ENCODE measurements at places on chromosomes 5 and 9.

DNA sequence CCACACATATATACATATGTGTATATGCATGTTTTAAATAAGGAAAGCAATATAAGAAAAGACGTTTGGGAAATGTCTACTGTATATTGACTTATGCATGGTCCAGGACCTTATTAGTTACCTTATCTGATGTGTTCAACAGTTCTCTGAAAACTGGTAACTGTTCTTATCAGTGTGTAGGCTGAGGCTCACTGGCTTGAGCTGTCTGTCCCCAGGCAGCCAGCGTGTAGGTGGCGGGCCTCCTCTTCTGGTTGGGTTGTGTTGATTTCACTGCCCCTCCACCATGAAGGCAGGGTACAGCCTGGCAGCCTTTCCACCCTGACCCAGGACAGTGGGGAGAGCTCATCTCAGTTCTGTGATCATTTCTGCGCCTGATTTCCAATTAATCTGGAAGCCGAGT lies 38.7 kb upstream of the SEMA4D start:
- DNase-seq = no peak

GRCh38 chr9:131423171-131423581 lies 29.3 kb downstream of the PRRC2B start:
- no peak for DNase-seq

DNA sequence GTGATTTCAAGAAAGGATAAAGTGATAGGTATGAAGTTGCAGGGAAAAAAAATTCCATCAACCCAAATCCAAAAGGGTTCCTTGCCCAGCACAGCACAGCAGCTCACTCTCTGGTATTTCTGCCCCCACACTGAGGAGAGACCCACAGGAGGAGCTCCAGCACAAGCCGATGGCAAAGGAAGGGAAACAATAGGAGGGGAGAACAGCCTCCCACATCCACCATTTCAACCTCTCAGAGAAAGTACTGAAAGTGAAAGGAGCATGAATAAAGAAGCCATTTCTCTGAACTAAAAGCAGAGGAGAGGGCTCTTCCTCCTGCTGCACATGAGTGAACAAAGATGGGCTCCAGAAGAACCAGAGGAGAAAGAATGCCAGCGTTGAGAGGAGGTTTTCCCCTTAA lies 54.9 kb upstream of the ZSWIM6 start:
- peak; percentile 7 for DNase-seq

DNA sequence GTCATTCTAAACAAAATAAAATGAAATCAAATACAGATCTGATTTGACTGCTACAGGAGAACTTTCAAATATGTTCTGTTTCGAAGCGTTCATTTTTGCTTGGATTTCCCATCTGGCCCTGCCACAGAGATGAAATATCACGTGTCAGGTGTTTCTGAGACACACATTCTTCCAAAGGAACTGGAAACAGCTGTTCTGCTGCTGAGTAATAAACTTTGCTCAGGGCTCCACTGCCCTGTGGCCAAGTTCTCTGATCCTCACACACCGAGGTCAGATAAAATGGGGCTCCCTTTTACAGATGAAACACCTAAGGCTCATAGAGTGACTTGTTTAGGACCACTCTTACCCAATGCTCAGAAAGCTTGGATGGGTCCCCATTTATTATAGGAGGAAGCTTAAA lies 42.5 kb downstream of the FRMPD1 start:
- no peak for DNase-seq

DNA sequence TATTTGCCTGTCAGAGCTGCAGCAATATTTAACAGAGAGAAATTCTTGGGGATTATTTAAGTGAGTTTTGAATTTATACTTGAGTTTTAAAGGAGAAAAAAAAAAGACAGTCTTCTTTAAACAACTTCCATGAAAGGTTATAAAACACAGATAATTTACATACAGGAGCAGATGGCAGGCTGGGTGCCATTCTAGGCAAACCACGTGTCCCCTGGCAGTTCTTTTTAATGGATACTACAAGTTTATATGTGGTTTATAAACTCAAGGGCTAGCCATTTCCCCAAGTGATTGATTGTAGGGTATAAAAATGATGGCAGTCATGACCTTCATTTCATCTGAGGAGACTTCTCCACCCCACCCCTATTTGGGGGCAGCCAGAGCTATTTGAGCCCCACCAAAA lies 166.6 kb downstream of the FSTL4 start:
- no peak for DNase-seq

DNA sequence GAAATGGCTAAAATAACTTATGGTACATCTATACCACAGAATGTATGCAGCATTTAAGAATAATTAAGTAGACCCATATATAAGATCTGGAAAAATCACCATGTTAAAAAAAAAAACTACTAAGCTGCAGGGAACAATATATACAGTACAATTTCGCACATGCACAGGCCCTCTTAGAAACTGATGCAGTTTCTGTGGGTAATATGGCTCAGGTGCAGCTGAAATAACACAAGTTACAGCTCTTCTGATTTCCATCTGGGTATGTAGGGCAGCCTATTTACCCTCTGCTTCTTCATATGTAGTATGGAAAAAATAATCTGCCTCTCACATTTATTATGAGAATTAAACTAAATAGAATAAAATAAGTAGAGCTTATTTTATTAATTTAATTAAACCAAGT lies 82.9 kb downstream of the YIPF5 start:
- DNase-seq = no peak

GRCh38 chr9:21965401-21965951 lies 28.7 kb downstream of the CDKN2A start:
- DNase-seq = peak; percentile 35

- DNase-seq = no peak
Observed at GRCh38 chr5:91925249-91925648, 542.1 kb upstream of the ARRDC3 start.

GRCh38 chr9:76177931-76178330 lies 216.3 kb downstream of the RFK start:
- no peak for DNase-seq

DNA sequence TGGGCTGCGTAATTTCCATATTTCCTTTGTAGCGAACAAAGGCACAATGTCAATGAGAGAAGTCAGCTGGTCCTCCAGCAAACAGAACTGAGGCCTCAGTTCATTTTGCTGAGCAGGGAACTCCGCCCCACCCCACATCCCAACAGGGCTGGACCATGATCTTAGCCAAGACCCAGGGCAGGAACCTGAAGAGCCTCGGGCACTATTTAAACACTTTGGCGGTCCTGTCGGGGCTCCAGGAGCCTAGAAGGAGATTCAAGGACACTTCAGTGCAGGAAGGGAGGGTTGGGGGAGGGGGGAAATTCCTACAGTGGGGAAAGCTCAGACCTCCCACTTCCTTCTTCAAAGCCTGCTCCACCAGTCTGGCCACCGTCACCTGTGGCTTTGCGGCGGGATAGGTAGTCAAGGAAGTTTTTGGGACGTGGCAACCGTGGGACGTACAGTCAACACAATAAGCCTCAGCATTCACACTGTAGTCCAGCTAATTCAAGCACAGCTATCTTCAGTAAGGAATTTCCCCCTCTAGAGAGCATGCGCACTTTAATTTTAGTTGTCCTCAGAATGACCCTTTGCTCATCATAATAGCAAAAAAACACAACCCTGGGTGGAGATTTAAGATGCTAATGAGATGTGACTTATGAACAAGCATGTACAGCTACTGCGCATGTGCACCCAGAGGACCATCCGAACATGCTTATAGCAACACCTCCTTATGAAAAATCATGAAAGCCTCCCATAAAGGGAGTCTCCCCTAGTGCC lies 30.9 kb downstream of the S1PR3 start:
- DNase-seq = no peak

DNA sequence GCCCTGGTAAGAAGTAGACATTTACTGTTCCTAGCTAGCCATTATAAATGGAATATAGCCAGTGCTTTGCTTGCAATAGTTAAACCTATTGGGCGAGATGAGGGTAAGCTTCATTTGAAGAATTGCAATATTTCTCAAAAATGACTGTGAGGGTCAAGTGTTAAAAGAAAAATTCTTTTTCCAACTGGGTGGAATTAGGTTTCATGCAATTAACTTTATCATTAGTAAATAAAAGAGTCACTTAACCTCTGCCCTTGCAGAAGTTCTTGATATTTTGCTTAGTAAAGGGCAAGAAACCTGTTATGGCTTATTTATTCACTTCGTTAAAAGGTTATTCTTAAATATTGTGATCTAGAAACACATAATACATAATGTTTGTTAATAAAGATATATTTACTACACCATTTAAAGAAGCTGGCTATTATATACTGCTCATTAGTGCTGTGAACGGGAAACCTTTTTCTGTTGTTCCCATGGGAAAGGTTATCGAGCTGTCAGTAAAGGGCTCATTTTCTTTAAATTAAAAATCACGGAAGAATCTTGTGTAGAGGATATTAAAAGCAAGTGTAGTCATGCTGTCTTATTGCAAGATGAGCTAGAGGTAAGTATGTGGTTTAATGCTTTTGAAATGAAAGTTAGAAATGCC lies 370.5 kb downstream of the CSNK1G3 start:
- no peak for DNase-seq

GRCh38 chr9:27041746-27042145 lies 36.3 kb upstream of the LRRC19 start:
- no peak for DNase-seq

DNA sequence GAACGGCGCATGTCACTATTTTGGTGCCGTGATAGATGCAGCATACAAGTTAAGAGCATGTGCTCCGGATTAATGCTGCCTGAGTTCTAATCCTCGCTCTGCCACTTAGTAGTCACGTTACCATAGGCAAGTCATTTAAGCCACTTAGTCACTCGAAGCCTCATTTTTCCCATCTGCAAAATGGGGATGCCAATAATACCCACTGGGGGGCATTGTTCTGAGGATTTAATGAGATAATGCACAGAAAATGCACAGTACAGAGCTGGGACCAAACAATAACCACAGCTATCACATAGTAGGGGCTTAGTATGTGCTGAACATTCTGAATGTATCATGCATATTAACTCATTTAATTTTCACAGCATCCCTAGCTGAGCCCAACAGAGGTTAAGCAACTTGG lies 9.1 kb downstream of the NIPAL4 start:
- DNase-seq = no peak

GRCh38 chr5:33563983-33564908 lies 123.5 kb downstream of the TARS1 start:
- no peak for DNase-seq

DNA sequence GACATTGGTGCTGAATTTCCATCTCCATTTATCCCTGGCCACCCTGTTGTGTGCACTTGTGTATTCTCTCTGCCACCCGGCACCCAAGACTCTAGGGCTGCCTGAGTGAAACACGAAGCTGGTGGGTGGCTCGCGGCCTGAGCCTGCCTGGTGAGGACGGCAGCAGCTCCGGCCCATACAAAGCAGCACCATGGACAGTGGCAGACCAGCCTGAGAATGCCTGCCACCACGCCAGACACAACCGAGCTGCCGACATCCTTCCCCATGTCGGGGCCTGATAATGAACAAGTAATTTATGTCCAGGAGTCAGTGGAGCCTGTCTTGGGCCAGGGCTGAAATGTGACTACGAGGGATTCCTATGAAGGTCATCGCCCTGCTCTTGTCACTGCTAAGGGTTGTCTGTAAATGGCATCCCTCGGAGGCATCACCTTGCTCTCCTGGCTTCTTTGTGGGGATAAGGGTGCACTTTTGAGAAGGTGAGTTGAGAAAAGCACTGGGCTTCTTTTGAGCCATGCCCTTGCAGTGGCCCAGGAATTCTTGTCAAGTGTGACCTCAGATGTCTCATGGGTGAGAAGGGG lies 175.7 kb downstream of the MELK start:
- DNase-seq = peak; percentile 4

DNA sequence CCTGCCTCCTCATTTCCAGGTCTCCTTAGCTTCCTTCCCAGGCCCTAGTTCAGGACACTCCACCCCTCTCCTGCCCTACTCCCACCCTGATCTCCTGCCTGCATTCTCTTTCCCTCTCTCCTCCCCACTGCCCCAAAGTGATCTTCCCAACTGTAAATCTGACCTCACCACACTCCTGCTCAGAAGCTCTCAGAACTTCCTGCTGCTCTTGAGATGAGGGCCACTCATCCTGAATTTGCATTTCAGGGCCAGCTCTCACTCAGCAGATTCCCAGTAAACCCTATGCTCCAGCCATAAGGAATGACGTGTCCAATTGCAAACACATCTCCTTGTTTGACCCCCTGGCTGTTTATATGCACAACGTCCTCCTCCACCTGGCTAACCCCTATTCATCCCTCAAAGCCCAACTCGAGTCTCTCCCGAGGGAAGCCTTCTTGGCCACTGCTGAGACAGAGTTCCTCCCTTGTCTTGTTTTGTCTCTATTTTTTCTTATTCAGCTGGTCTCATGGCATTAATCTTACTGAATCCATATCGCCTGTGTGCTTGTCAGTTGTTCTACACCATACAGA lies 95.0 kb downstream of the NSG2 start:
- DNase-seq = no peak

GRCh38 chr5:169804861-169805260 lies 167.8 kb downstream of the DOCK2 start:
- no peak for DNase-seq

DNA sequence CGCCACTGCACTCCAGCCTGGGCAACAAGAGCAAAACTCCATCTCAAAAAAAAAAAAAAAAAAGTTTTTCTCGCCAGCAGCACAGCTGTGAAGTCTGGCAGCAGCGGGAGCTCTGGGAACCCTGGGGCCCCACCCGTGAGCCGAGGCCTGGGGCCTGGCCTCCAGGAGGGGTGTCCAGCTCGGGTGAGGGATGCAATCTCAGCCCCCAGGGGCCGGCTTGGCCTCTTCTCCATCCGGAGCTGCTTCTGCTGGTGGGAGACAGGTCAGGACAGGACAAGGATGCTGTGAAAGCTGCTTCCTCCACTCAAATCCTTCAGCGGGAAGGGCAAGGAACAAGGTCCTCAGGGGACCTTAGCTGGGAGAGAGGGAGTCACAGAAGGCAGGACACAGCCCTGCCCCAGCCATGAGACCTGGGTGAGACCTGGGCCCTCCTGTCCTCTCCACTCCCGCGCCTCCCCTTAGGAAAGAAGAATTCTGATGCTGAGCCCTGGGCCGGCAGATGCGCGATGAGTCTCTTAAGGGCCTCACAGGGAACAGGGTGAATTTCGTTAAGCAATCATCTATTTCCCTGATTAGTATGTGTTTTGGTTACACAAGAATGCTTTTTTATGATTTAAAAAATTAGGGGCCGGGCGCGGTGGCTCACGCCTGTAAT lies 30.6 kb downstream of the PLPP7 start:
- no peak for DNase-seq

DNA sequence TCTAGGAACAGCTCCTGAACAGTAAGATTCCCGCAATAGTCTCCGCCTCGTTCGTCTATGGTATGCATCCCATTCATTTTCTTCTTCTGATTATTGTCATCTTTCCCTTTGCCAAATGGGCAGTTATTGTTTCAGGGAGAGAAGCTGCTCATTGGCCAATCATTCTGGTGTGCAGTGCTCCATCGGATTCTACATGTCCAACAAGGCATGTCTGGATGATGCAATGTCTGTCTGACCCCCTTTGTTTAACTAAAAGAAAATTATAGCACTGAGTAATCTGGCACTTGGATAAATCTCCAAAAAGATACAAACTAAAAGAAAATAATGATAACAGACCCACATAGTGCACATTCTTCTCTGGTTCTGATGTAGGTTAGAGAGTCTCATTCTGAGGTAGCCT lies 515.6 kb upstream of the DMAC1 start:
- no peak for DNase-seq

- DNase-seq = no peak
Observed at GRCh38 chr9:90287567-90288274, 354.9 kb downstream of the DIRAS2 start.

- no peak for DNase-seq
Observed at GRCh38 chr9:108149326-108149725, 659.8 kb upstream of the KLF4 start.
